Retina (tissue), 1 donor: ENCODE measurements at places on chromosomes 7 and 10.

DNA sequence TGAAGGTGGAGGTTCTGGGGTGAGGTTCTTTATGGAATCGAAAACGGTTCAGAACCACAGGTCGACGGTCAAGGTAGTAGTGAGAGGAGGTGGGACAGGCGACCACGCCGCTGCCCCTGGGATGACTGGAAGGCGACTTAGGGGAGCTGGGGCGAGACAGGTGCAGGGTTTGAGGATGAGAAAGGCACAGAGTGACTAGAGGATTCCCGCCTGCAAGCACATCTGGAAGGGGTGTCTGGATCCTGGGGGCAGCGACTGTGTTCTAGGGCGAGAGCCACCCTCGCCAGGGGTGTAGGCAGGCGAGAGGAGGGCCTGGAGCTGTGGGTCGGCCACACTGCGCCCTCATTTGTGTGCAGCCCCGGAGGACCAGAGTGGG lies 468 bp upstream of the IRF5 start:
- DNase-seq: no peak

GRCh38 chr7:951881-952547 lies 2.5 kb downstream of the ADAP1 start:
- DNase-seq: no peak

DNA sequence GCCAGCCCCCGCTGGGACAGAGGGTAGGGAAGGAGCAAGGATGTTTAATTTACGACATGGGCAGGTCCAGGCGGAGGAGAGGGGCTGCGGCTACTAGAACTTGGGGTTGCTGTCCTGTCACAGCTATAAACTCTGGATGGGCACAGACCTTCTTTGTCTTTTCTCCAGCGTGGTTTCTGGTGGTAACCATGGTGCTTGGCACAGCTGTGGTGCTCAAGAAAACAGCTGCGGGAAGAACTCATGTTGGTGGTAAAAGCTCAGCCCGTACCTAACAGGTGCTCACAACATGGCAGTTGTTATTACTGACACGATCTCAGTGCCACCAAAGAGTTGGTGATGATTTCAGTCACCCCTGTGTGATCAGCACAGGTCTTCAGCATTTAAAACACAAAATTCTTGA lies 13.8 kb downstream of the BAIAP2L1 start:
- no peak for DNase-seq

- no peak for DNase-seq
Measured at GRCh38 chr7:67518580-67518979, 521.9 kb downstream of the TYW1 start.

DNA sequence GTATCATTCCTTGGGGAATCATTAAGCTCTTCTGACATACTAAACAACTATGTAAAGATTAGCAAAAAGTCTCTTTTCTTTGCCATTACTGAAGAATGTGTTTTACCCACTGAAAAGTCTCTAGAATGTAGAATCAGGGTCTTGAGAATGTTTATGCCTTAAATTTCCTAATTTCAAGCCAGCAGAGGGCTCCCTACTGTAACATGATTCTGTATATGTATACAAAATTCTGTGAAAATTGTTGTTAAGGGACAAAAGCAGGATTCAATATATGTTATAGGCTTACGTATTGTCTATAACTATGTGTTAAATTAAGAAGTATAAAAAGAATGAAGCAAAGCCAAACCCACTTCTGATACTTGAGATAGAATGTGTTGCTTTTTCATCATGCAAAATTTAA lies 296.9 kb upstream of the DGKB start:
- DNase-seq: no peak

- DNase-seq: no peak
Measured at GRCh38 chr10:28692050-28692449, 14.7 kb downstream of the BAMBI start.

DNA sequence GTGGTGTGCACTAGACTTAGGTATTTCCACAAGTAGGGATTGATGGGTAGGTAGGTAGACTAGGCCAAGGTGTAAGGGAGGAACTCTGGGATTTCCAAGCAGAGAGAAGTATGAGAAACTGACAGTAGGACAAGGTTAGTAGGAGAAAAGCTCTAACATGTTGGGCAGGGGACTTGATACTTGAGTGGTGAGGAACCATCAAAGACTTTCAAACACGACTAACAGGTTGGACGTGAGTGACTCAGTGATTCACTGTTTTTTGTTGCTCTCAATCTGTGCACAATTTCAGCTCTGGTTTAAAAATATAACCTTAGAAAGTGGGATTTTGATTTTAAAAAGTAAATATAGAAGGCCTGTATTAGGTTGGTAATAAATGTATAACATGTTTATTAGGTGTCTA lies 44.4 kb downstream of the KLHDC10 start:
- no peak for DNase-seq

- no peak for DNase-seq
Measured at GRCh38 chr7:112596260-112596659, 115.5 kb downstream of the LSMEM1 start.

GRCh38 chr10:6493521-6494441 lies 86.3 kb downstream of the PRKCQ start:
- DNase-seq: no peak

DNA sequence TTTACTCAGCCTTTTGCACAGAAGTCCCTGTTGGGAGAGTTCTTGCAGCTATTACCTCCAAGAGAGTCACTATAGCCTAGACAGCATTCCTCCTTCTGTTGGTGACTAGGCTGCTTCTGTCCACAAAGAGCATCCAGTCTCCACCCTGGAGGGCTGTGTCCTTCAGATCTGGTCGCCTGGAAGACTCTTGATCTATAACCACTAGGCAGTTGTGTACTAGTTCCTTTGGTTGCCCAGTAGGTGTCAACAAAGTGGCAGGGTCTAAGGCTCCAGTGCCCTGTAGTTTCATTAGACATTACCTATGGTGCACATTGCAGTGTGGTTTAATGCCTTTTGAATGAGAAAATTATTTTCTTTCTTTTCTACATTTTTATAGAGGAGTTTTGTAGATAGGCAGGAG lies 11.3 kb upstream of the AKR1C2 start:
- DNase-seq: no peak

DNA sequence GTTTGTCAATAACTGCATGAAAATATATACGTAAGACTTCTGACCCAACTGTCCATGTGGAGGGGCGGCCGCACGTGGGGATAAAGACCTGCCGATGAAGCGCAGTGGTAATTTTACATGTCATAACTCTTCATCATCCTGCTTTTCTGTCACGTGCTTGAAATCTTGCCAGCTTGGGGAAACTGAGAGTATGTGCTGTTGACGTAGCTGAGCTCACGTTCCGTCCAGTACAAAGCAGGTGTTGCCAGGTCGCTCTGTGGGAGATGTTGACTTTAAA lies 105.1 kb downstream of the INPP5A start:
- no peak for DNase-seq

DNA sequence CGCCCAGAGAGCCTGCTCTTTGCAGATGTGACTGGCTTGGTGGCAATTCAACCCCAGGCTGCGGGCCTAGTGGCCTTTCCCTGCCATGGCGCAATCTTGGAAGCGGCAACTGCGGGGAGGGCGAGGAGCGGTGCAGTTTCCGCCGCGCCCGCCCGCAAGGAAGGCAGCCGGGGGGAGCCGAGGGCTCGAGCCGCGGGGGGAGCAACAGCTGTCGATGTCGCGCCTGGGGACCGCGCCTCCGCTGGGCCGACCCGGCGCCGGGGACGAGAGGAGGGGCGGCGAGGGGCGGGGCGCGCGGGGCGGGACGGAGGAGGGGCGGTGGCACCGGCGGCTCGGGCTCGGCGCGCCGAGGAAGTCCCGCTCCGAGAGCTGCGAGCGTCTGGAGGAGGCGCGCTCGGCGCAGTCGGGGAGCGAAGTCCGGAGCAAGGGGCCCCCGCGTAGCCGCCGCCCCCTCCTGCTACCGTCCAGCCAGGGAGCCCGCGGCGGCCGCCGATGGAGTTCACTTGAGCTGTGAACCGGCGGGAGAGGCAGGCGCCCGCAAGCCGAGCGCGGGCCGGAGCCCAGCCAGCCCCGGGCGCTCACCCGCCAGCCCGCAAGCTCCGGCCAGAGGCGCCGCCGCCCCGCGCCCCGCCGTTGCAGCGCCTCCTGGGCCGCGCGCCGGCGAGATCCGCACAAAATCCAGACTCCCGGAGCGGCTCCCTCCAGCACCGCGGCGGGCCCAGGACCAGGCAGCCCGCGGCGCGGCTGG lies 438.1 kb upstream of the GALNT17 start:
- DNase-seq: peak; percentile 87

- DNase-seq: no peak
Measured at GRCh38 chr7:92799446-92800211, 36.7 kb downstream of the CDK6 start.

- DNase-seq: no peak
Measured at GRCh38 chr7:25840209-25840792, 311.7 kb upstream of the NFE2L3 start.

DNA sequence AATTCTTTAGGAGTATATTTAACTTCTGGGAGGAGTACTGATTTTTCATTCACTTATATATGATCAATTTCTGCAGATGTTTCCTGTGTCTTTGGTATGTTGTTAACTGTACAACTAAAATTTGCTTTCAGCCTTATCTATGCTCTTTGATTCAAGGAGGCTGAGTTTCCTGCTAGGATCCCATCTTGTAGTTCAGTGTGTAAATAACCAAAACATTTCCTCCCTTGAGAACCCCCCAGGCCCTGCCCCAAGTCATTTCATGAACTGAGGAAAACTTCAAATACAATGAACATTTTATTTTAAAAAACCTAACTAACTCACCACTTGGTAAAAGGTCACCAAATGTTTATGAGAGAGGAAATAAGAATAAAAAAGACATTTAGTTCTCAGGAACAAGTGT lies 55.5 kb downstream of the VWA2 start:
- no peak for DNase-seq

DNA sequence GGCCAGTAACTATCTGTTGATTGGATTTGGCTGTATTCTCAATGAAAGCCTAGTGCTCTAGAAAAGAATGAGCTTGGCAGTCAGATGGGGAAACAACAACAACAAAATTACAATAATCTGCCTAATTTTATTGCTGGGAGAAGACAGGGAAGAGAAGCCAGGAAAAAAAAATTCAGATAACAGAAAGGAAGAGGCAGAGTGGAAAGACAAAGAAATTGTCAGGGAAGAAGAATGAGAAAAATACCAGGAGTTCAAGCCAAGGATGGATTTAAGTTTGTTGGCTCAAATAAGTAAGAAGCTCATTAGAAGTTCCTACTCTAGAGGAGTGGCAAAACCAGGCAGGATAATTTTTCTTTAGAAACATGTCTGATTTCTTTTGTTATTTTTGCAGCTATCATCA lies 45.9 kb upstream of the PRKG1 start:
- DNase-seq: no peak
